Epithelial cell of umbilical artery (primary cell): ENCODE measurements at places on chromosomes 2 and 18. TPM values are rescaled to one million over a fixed set of nuclear protein-coding genes. Genes with fewer than 3 reads are reported as not detected.

ACADL gene
- not detected in 2 replicates for total RNA-seq

ZEB2 gene
- 12.7 and 32.2 TPM in 2 replicates for total RNA-seq

FKBP7 gene
- 25.4 and 25.7 TPM in 2 replicates for total RNA-seq

LAMA1 gene
- total RNA-seq = 0.32 and 0.91 TPM in 2 replicates

OR6B2 gene
- total RNA-seq = not detected in 2 replicates

SULT1C2 gene
- total RNA-seq = not detected in 2 replicates

CD207 gene
- under 0.01 and 0.30 TPM in 2 replicates for total RNA-seq

NDC80 gene
- total RNA-seq = 29.6 and 36.6 TPM in 2 replicates

POTEI gene
- under 0.01 TPM in 2 replicates for total RNA-seq

ALPP gene
- not detected in 2 replicates for total RNA-seq

COL5A2 gene
- total RNA-seq = 151 and 181 TPM in 2 replicates

ANKRD39 gene
- total RNA-seq = 4.9 and 9.1 TPM in 2 replicates

SCN9A gene
- total RNA-seq = 1.9 and 2.6 TPM in 2 replicates

IFIH1 gene
- 8.4 and 60.8 TPM in 2 replicates for total RNA-seq

STARD6 gene
- total RNA-seq = not detected in 2 replicates

STK39 gene
- 6.7 and 10.7 TPM in 2 replicates for total RNA-seq

CRYGA gene
- not detected in 2 replicates for total RNA-seq

TMEM178A gene
- 0.32 TPM in 1 of 2 replicates, not detected in the other for total RNA-seq

ARMC9 gene
- total RNA-seq = 15.9 and 18.4 TPM in 2 replicates

LONRF2 gene
- total RNA-seq = 0.15 TPM in 1 of 2 replicates, not detected in the other

POU3F3 gene
- total RNA-seq = not detected in 2 replicates

SKOR2 gene
- total RNA-seq = not detected in 2 replicates

MC4R gene
- not detected in 2 replicates for total RNA-seq

RAD51AP2 gene
- not detected in 2 replicates for total RNA-seq

LYG1 gene
- not detected in 2 replicates for total RNA-seq

DSEL gene
- total RNA-seq = 6.2 and 7.1 TPM in 2 replicates

TANC1 gene
- 34.8 and 53.0 TPM in 2 replicates for total RNA-seq

AGAP1 gene
- 4.7 and 4.9 TPM in 2 replicates for total RNA-seq

C2orf78 gene
- not detected in 2 replicates for total RNA-seq

ALKAL2 gene
- not detected in 2 replicates for total RNA-seq

PDE6D gene
- total RNA-seq = 22.4 and 28.0 TPM in 2 replicates

SERPINB3 gene
- total RNA-seq = not detected in 2 replicates
